ENCODE measurements at places on chromosomes 7 and 10. TPM values are rescaled to one million over a fixed set of nuclear protein-coding genes. Genes with fewer than 3 reads are reported as not detected.

PRPS1L1 gene
- not detected for total RNA-seq

MRLN gene
- total RNA-seq = not detected

CPA2 gene
- total RNA-seq = not detected

ADCY1 gene
- total RNA-seq = not detected

FAM131B gene
- 0.41 TPM for total RNA-seq

CADPS2 gene
- 16.1 TPM for total RNA-seq

ZSCAN21 gene
- total RNA-seq = 13.9 TPM

ANKRD7 gene
- total RNA-seq = 0.55 TPM

FANK1 gene
- total RNA-seq = 0.18 TPM
